ENCODE measurements at places on chromosomes 16 and 17. TPM values are rescaled to one million over a fixed set of nuclear protein-coding genes. Genes with fewer than 3 reads are reported as not detected.
A peak's percentile ranks its signal among the peaks of the same experiment; 100 is the strongest.

NTN3 gene
- total RNA-seq, result not detected

DNA sequence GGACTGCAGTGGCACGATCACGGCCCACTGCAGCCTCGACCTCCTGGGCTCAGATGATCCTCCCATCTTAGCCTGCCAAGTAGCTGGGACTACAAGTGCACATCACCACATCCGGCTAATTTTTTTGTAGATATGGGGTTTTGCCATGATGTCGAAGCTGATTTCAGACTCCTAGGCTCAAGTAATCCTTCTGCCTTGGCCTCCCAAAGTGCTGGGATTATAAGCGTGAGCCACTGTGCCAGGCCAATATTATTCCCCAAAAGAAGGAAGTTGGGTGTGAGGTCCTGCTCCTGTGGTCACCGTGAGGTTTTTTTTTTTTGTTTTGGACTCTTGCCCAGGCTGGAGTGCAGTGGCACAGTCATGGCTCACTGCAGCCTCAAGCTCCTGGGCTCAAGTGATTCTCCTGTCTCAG lies 1.5 kb downstream of the AMZ2 start:
- DNase-seq, result peak; percentile 42

IGFALS gene
- total RNA-seq, result not detected

GRCh38 chr17:65892912-65893377 lies 299.0 kb downstream of the CEP112 start:
- DNase-seq, result no peak

TOM1L1 gene
- total RNA-seq, result 0.86 TPM

CDH15 gene
- not detected for total RNA-seq

- DNase-seq, result no peak
Measured at GRCh38 chr17:34883106-34884000, 77.9 kb downstream of the CCT6B start.

DNA sequence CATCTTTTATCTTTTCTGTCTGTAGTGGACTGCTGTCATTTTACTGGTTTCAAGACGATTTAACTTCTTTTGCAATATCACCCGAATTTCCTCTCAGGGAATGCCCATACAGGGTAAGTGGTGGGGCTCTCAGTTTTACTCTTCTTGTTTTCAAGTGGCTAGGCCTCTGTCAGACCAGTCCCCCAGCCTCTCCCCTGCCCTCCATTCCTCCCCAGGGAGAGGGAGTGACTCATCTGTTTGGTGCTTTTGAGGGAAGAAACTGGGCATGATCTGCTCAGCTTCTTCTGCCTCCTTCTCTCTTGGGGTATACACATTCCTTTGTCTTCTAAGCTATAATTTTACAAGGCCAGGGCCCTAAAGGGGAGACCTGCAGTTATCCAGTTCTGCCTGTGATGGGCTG lies 332.0 kb downstream of the CBLN1 start:
- no peak for DNase-seq

PLA2G10 gene
- total RNA-seq, result not detected

- DNase-seq, result no peak
Measured at GRCh38 chr17:59812139-59812538, 80.6 kb downstream of the TUBD1 start.

OR4D1 gene
- total RNA-seq, result 0.88 TPM

KRTAP1-1 gene
- total RNA-seq, result not detected

DNA sequence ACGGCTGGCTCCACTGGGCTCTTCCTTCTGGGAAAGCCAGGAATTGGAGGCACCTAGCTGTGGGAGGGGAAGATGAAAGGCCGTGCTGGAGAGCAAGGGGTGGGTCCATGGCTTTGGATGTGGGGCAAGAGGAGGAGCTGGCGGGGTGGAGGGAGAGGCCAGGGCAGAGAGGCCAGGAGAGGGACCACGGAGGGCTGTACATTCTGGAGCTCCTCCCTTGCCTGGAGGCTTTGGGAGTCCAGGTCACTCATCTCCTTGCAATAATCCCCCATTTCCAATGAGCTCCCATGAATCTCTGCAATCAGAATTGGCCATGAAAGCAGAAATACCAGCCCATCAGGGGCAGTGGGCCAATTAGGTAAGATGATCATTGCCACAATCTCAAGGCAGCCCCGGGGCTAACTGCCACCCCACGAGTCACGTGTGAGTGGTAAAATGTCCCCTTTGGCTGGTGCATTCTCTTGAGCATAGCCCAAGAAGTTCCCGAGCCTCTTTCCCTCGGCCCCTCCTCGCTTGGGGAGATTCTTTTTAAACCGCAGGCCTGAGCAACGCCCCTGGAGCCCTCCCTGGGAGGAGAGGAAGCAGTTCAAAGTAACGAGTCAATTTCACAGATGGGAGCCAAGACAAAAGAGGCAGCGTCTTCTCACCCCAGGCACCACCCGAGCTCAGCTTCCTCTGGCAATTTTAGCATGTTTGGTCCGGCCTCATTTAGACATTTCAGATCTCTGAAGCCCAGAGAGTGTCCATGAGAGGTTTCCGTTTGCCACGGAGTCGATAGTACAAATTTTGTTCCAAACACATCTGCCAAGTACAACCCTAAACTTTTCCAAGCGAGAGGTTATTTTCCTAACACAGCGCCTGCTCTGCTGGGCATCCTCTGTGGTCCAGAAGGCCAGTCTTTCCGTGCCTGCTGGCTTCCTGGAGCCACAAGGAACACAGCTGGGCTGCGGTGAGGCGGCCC lies 13.4 kb downstream of the RTN4RL1 start:
- DNase-seq, result no peak

GRCh38 chr16:67115639-67116038 lies 5.9 kb downstream of the PHAF1 start:
- DNase-seq, result no peak

GRCh38 chr17:16986391-16986790 lies 14.5 kb upstream of the TNFRSF13B start:
- DNase-seq, result no peak

PSME3 gene
- 101 TPM for total RNA-seq

GRCh38 chr17:45686250-45686649 lies 97.9 kb upstream of the CRHR1 start:
- no peak for DNase-seq

- DNase-seq, result no peak
Measured at GRCh38 chr17:13538841-13539411, 62.8 kb downstream of the HS3ST3A1 start.

PLXDC1 gene
- 7.3 TPM for total RNA-seq

GRCh38 chr17:50123649-50124349 lies 6.2 kb downstream of the SAMD14 start:
- DNase-seq, result no peak

DNA sequence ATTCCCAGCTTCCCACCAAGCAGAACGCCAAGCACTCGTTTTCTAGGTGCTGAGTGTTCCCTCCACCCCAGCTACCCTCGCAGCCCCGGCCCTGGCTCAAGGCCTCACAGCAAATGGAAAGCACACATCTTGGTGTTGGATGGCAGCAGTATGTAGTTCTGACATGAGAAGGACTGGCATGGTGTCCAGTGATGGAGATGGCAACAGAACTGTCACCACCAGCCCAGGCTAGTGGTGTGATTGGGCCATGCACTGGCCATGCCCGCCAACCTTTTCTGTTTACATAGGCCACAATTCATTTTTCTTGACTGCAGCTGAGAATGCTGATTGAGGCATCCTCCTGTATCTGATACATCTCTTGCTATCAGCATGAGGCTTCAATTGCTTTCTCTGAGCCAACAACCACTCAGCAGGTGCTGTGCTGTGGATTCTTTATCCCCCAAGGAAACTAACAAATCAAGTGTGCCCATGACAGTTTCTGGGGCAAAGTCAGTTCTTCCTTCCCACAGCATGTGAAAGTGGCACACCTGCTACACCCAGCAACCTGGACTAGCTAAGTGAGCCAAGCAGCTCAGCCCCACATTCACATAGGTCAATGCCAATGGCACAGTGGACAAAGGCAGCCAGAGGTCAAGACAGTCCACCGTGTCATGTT lies 3.8 kb downstream of the SLC12A4 start:
- DNase-seq, result no peak

MBTPS1 gene
- total RNA-seq, result 50.4 TPM

MYO15A gene
- total RNA-seq, result 0.60 TPM

GRCh38 chr17:8481089-8481488 lies 45.4 kb downstream of the NDEL1 start:
- no peak for DNase-seq

GRCh38 chr16:54454616-54455015 lies 168.0 kb upstream of the IRX3 start:
- DNase-seq, result no peak

KCNAB3 gene
- total RNA-seq, result 7.7 TPM

KRTAP2-3 gene
- not detected for total RNA-seq

DNA sequence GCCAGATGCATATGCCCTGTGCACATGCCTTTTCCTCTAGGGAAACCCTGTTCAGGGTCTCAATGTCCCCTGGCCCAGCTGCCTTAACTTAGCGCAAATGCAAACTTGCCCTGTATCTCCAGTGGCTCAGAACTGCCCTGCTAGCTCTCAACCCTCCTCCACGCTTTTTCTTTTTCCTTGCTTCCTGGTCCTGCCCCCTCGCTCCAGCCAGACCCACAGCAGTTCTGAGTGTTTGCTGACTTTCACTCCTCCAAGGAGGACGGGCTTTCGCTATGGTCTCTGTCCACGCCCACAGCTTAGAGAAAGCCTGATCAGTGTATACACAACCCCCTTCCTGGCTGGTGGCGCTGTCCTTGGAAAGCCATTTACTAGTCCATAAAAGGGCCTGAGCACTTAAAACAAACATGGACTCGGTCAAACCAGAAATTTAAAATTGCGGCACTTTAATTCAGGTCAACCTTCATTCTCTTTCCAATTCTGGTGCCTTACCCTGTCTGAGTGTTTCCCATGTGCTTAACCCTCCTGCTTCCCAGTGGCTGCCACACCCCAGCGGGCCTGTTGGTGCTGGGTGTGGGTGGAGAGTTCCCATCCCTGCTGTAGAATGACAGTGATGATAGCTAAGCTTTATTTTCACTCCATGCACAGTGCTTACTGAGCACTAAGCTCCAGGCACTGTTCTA lies 15.6 kb upstream of the TMEM98 start:
- DNase-seq, result no peak

- peak; percentile 68 for DNase-seq
Measured at GRCh38 chr17:18025241-18025944, 13.6 kb downstream of the ATPAF2 start.

DNA sequence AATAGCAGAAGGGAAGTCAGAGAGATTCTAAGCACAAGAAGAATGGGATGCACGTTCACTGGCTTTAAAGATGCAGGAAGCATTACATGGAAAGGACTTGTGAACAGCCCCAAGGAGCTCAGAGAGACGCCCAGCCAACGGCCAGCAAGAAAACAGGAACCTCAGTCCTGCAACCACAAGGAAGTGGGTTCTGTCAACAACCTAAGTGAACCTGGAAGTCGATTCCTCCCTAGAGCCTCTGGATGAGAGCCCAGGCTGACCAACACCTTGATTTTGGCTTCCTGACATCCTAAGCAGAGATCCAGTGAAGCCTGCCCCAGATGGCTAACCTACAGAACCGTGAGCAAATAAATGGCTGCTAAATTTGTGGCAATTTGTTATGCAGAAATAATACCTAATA lies 24.5 kb downstream of the GPR142 start:
- DNase-seq, result no peak

GRCh38 chr17:77498791-77499698 lies 358.3 kb downstream of the SEC14L1 start:
- DNase-seq, result no peak

- DNase-seq, result no peak
Measured at GRCh38 chr16:30656974-30657865, 1.0 kb upstream of the FBRS start.

GRCh38 chr17:74877592-74878548 lies 5.1 kb upstream of the FDXR start:
- no peak for DNase-seq

DNA sequence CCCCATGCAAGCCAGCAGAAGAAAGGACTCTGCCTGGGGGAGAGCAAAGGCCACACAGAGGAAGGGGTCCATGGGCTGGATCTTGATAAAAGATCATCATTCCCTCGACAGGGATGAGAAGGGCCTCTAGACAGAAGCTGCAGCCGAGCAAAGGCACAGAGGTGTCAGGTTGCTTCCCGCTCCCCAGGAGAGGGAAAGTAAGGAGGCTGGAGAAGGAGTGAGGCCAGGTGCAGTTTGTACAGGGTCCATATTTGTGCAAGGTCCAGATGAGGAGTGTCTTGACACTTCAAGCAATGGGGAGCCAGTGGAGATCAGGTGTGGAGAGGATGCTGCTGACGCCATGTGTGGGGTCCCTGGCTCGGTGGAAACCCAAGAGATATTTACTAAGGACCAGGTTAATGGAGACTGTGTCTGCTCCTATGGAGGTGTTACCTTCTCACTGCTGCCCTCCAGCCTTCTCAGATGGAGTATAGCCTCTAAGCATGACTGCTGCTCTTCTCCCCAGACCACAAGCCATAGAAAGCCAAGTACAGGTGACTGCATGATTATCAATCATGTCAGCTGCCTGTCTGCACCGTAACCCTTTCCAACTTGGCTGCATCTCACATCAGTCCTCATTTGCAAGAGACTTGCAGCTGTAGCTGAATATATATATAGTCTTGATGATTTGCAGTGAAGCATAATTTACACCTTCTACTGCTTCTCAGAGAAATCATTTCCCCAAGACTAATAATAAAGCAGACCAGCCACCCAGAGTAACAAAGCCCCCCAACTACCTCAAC lies 21.1 kb downstream of the GAS7 start:
- DNase-seq, result no peak

All from activated CD4-positive, alpha-beta memory T cell treated with anti-CD3 and anti-CD28 coated beads, Interleukin-2, amount 10 ng/mL, durations not matched to agents 7 days and 5 days (primary cell).